Panc1 (cell line): ENCODE measurements at places on chromosomes 6 and 20.

GRCh38 chr6:40587240-40588069 lies at the start of gene LRFN2:
TSS of gene LRFN2 (minus strand) at chr6:40587364.
- no peak for DNase-seq

DNA sequence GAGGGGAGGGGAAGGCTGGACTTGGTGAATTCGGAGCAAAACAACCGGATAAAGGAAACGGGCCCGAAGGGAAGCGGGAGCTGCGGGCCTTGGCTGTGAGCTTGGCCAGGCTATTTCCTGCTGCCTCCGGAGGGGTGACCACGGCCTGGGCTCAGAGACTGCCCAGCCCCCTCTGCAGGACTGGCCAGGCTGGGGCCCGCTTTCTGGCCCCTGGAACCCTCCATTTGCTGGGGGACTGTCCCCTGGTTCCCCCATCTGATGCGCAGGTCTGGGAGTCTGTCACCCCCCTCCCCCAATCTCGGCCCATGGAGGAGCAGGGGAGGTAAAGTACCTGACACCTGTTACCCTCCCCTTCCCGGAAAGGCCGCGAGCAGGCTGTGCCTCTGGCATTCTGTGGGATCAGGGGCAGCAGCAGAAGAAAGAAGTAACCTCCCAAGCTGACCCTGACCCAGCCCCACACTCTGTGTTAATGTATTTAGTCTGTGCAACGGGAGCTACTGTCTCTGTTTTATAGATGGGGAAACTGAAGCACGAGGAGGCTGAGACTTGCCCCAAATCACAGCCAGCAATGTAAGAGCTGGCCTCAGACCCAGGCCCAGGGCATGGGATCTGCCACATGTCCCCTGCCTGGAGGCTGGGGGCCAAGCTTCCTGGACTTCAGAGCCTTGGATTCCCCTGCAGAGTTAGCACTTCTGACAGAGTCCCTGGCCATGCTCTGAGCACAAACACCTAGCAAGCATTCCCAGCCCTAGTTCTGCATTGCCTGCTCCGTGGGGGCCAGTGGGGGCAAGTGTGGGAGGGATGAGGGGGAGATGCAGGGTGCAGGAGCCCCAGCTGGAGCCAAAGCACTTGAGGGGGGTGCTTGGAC lies 3.5 kb downstream of the C20orf204 start:
- DNase-seq = no peak

DNA sequence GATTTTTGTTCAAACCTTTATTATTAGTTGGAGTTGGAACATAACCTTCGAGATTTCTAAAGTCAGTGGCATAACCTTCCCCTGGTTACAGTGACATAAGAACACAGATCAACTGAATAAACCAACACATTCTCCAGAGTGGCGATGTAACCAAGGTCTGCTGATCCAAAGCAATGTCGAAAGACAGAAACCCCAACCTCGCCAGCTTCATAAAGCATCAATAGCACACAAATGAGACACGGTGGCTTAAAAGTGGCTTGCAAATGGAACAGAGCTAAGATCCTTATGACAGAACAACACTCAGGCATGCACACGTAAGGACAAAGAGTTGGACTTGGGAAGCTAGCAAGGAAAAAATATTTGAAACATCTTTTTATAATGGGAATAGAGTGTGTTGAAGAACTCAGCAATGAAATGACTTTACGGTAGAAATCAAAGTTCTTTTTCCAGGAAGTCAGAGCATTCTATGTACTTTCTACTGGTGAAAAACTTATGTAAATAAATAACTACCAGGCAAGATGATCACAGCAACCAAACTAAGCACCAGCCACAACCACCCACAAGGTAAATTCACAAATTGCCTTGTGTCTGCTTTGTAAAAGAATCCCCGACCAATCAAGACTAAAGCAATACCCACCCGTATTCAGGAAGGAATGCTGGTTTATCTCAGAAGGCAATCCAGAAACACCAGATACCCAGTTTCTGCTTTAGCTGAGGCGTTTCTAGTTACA lies 61.0 kb upstream of the NHSL1 start:
- DNase-seq = no peak

GRCh38 chr20:4070323-4071177 lies 55.2 kb upstream of the RNF24 start:
- no peak for DNase-seq

DNA sequence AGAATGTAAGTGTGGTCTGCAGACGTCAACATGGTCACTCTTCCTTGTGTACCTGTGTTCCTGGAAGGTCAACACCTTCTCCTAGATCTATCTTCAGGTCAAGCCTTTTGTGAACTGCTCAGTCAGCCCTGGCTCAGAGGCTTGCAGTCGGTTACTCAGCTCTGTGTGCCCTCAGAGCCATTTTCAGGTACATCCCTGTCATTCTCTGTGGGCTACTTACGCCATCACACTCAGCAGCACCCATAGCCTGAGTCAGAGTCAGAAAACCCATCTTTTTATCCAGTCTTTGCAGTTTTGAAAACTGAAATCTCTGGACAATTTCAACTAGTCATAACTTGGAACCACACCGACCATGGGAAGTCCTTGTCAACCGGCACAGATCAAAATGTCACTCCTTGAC lies 35.3 kb downstream of the TGM3 start:
- DNase-seq = no peak

GRCh38 chr20:46356195-46357029 lies 48.1 kb upstream of the CDH22 start:
- no peak for DNase-seq

- DNase-seq = no peak
Measured at GRCh38 chr20:36569847-36570429, 3.5 kb upstream of the TGIF2 start.

- no peak for DNase-seq
Measured at GRCh38 chr20:1688886-1689538, 31.4 kb upstream of the SIRPG start.

GRCh38 chr6:150547502-150548222 lies 52.0 kb upstream of the PLEKHG1 start:
- no peak for DNase-seq
